ENCODE measurements at places on chromosomes 1 and 21. TPM values are rescaled to one million over a fixed set of nuclear protein-coding genes. Genes with fewer than 3 reads are reported as not detected.

GPR52 gene
- 1.1 TPM for total RNA-seq

AKNAD1 gene
- total RNA-seq = 0.26 TPM

HMCN1 gene
- 1.9 TPM for total RNA-seq

PPIAL4G gene
- total RNA-seq = not detected

CCDC27 gene
- not detected for total RNA-seq

TTC39A gene
- 6.1 TPM for total RNA-seq

PKN2 gene
- total RNA-seq = 18.2 TPM
